Activated T-helper 9 cell treated with anti-CD3 and anti-CD28 coated beads, Interleukin-2, amount 50 U/mL, for 16 hours (primary cell): ENCODE measurements at places on chromosomes 6 and 20.

DNA sequence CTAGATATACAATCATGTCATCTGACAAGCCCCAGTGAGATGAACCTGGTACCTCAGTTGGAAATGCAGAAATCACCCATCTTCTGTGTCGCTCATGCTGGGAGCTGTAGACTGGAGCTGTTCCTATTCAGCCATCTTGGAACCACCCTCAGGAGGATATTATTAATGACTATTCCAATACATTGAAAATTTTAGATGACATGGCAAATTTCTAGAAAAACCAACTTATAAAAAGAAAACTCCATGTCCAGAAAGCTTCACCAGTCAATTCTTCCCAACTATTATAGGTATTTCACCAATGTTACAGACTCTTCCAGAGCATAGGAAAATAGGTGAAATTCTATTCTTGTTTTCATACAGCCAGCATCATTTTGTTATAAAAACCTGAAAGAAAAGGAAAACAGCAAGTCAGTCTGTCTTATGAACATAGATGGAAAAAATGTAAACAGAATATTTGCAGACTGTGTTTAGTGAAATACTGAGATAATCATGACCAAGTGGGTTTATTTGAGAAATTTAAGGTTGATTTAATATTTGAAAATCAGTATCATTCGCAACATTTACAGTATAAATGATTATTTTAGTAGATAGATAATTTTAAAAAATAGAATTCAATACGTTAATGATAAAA is 43.3 kb downstream of the ATRN start:
- DNase-seq, result no peak

DNA sequence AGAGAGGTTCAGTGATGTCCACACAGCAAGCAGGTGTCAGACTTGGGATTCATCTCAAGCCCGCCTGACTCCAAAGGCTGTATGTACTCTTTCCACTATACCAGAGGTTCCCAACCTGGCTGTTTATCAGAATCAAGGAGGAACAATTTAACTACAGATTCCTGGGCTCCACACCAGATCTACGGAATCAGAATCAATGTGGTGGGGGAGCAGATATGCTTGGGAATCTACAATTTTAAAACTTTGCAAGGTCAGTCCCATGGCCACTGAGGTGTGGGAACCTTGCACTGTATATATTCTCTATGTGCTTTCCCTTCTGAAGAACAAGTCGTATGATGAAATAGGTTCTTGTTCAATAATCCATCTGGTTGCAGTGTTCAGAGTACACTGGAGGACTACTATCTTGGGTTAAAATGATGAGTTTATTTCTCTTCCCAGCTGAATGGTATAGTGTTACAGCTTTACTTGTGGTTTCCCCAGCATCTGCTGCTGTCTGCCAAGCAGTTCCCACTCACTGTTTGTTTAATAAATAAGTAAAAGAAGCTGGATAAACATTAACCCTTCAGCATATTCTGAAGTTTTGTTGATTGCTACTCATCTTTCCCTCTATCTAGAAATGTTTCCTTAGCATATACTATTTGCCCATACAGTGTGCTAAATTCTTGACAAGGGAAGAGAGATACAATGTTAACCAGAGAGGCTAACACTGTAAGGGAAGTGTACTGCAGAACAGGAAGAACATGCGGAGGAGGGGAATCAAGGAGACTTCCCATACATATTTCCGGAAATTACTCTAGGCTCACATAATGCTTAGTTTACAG is 9.9 kb downstream of the TTI1 start:
- DNase-seq, result no peak

- no peak for DNase-seq
Measured at GRCh38 chr20:59181936-59182335, 18.3 kb downstream of the ZNF831 start.

DNA sequence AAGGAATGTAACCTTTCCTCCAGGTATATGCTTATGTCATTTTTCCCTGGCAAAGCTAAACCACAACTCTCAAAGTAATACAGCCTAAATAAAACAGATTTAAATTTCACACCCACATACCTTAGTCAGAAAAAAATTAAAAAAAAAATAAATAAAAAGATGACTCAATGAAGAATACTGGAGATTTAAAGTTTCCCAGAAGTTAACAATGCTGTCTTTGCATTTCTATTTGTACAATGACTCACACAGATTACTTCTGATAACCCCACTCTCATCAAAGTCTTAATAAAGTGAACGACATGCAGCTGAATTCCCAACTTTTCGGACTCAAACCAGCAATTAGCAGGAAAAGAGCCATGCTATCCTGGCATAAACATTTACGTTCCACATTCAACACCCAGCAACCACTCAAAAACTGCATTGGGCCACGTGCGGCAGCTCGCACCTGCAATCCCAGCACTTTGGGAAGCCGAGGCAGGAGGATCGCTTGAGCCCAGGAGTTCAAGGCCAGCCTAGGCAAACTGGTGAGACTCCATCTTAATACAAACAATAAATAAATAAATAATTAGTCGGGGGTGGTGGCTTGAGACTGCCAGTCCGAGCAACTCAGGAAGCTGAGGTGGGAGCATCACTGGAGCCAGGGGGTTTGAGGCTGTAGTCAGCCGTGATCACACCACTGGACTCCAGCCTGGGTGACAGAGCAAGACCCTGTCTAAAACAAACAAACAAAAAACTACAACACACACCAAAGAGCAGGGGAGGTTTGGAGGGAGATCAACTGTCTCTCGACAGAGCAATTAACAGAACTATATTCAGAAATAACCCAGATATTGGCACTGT is 130.5 kb downstream of the WDR27 start:
- no peak for DNase-seq

DNA sequence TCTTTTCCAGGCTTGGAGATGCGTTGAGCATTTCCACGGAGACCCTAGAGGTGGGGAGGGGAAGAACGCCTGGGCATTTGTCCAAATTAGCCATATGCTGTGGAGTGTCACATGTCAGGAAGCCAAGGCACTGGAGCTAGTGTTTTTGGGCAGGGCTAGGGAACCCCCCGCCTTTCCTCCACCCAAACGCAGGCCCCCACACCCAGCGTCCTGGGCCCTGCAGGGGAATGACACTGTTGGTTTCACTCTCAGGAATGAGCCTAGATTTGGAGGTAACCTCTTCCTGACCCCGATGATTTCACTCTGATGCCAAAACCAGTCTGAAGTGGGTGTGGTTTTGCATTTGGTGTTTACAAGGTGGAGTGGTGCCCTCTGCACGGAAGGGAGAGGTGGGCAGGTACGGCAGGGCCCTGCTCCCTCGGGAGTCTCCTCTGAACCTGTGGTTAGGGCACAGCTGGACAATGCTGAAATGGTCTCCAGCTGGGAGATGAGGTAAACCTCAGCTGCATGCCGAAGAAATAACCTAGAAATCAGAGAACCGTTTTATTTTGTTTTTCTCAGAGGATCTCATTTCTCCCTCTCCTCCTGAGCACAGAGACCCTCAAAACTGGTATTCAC is 29.5 kb downstream of the MTHFD1L start:
- no peak for DNase-seq

- no peak for DNase-seq
Measured at GRCh38 chr6:131281471-131282270, 146.4 kb downstream of the AKAP7 start.

- DNase-seq, result no peak
Measured at GRCh38 chr6:110826236-110827129, 11.2 kb upstream of the CDK19 start.

GRCh38 chr20:12177657-12178293 is 260.1 kb downstream of the BTBD3 start:
- no peak for DNase-seq

- DNase-seq, result no peak
Measured at GRCh38 chr20:59152559-59153354, 10.9 kb upstream of the ZNF831 start.

DNA sequence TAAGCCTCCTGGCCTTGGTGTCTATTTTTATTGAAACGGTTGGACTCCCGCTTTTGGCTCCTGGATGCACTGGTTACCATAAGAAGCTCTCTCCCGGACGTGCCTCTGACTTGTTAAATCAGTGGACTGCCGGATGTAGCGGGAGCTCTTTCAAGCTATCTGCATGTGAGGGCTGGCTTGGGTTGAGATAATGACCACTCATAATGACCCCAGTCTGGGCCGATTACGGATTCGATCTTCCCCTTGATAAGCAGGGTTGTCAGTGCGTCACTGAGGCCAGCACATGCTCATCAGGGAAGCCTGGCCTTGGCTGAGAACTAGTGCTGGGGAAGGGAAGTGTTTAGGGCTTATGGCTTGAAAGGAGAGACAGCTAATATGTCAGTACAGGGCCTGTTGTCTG is 528.1 kb downstream of the CDH26 start:
- no peak for DNase-seq

DNA sequence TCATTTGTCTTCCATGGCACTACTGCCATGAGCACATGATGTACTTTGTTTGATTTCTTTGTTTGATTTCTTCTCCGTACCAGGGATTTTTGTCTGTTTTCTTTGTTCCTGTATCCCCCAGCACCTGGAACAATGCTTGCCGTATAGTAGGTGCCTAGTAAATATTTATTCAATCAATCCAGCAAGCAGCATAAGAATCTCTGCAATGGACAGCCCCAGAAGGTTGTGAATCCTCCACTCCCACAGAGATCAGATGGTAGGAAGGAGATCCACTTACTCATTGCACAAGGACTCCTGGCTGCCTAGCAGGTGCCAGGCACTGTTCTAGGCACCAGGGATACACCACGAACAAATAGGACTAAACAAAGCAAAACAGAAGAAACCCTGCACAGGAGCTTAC is 6.7 kb upstream of the SYNJ2 start:
- no peak for DNase-seq

DNA sequence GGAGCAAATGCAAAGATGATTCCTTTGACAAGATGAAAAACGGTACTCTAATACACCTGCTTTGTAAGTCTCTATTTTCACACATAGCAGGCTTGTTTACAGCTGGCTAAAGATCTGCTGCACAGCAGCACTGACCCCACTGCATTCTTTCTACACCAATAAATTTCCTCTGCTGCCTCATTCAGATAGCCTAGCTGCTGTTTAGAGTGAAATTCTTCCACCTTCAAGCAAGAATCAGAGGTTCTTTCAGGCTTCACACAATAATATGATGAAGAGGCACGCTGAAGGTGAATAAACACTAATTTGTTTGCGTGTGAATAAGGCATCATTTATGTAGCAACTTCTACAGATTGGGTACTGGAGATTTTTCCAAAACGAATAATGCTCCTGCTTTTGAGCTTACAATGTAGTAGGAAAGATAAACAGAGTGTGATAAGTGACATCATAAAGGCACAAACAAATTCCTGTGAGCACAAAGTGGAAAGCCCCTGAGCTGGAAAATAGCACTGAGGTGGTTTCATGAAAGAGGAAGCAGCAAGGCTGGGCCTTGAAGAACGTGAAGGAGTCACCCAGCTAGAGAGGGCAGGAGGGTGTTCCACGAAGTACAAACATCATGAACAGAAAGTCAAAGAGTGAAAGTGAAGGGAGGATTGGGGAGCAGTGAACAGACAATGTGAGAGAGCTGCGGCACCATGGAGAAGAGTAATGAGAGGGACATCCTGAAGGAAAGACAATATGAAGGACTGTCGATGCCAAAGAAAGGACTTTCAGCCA is 543.4 kb downstream of the CD83 start:
- peak; percentile 5 for DNase-seq
